Stimulated activated CD8-positive, alpha-beta memory T cell treated with anti-CD3 and anti-CD28 coated beads, Interleukin-15, amount 100 ng/mL, for 24 hours (primary cell): ENCODE measurements at places on chromosomes 3 and 15.

DNA sequence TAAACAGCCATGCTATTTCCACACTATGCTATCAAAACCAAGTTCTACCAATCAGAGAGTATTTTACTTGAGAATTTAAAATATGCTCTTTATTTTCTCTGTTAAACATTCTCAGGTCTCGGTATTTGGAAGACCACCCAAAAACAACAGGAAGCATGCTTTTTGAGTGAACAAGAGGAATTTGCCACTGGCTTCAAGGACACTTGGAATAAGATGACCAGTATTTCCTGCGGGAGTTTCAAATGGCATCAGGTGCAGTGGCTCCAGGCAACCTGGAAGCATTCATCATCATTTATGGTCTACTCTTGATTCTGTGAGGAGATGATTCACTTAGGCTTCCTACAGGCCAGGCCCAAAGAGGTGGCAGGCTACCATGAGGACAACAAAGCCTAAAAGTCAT lies 305.7 kb upstream of the ATP11B start:
- DNase-seq = no peak

DNA sequence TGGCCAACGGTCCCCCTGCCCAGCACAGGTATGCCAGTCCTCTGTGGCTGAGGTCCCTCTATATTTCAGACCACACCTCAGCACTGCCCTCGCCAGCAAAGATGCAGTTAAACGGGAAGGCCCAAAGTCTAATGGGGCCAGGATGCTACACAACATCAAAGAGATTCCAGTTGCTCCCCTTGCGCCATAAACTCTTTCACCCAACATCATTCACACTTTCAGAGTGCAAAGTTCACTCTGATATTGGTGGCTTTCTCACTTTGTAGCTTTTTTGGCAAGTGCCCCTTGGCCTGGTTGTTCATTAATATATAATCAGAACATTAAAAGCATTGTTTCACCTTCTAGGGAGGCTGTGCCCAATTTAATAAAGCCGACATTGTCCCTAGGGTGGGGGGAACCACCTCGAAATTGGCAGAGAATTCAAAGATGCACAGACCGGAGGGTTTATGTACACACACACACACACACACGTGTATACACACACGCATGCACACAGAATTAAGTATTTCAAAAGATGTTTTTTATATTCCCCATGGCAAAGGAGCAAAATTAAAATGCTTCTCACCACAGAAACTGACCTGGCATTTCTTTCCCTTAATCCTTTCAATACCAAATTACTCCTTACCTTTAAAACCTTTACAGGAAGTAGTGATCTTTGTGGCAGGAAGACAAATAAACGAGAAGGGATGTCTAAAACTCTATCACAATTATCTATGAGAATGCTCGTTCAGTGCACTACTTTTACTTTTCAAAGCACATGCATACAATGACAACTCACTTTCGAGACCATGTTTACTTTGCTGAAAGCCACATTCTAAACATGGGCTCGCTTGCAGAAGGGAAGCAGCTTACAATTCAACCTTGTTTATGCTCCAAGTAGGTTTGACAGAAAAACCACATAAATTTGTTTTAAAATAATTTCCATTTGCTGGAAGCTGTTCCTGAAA lies 19.5 kb downstream of the LRIG1 start:
- DNase-seq = no peak

DNA sequence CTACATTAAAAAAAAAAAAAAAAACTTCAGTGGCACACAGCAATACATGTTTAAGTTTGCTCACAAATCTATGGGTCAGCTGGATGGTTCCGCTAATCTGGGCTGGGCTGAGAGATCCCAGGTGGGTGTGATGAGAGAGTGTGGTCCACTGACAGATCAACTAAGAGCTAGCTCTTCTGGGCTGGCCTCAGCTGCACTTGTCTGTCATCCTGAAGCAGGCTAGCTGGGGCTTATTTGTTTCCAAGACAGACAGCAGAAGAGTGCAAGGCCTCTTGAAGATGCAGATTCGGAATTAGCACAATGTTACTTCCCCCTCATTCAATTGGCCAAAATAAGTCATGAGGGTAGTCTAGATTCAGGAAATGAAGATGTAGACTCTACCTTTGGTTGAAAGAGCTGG lies 56.5 kb downstream of the SIDT1 start:
- no peak for DNase-seq

GRCh38 chr3:53046171-53047170 lies 598 bp upstream of the SFMBT1 start:
- peak; percentile 29 for DNase-seq

DNA sequence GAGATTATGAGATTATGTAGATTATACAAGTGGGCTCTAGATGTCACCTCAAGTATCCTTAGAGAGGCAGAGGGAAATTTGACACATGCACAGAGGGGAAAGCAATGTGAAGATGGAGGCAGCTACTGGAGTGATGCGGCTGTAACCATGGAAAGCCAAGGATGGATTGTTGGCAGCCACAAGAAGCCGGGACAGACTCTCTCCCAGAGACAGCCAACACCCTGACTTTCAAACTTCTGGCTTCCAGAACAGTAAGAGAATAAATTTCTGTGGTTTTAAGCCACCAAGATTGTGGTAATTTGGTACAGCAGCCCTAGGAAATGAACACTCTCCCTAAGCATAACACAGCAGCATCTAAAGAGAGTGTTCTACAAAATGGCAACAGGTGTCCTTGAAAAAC lies 34.4 kb upstream of the PRICKLE2 start:
- no peak for DNase-seq

DNA sequence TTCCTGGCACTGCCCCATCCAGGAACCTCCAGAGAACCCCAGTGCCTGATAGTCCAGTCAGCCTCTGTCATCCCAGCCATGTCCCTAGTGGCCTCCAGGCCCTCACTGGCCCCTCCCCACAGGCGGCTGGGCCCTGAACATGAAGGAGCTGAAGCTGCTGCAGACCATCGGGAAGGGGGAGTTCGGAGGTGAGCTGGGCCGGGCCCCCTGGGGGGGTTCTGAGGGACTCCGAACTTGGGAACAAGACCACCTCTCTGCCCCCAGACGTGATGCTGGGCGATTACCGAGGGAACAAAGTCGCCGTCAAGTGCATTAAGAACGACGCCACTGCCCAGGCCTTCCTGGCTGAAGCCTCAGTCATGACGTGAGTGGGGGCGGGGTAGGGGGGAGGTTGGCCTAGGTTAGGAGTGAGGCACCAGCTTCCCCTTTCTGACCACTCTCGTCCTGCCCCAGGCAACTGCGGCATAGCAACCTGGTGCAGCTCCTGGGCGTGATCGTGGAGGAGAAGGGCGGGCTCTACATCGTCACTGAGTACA lies 12.0 kb upstream of the LMAN1L start:
- no peak for DNase-seq

GRCh38 chr3:187750513-187751123 lies 5.3 kb upstream of the BCL6 start:
- DNase-seq = no peak

- no peak for DNase-seq
Observed at GRCh38 chr3:192079098-192079497, 618.1 kb downstream of the PYDC2 start.

GRCh38 chr3:50219285-50219684 lies 14.2 kb downstream of the SLC38A3 start:
- no peak for DNase-seq

GRCh38 chr3:61562042-61562720 lies 810 bp downstream of the PTPRG start:
- DNase-seq = no peak

DNA sequence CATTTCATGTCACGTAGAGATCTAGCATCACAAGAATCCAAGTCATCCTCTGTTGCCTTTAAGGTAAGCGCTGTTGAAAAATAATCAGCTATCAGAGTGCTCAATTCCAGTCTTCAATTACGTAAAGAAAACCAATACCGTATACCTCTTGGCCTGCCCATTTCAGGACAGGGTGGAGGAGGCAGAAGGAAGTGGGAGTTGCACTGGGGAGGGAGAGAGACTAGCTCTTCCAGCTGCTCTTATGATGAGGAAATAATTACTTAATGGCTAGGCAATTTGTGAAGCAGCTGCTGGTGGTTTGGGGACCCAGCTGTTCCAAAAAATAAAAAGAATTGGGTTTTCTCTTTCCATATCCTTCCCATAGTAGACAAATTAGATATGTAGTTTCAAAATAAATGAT lies 365.8 kb upstream of the MCTP2 start:
- no peak for DNase-seq

DNA sequence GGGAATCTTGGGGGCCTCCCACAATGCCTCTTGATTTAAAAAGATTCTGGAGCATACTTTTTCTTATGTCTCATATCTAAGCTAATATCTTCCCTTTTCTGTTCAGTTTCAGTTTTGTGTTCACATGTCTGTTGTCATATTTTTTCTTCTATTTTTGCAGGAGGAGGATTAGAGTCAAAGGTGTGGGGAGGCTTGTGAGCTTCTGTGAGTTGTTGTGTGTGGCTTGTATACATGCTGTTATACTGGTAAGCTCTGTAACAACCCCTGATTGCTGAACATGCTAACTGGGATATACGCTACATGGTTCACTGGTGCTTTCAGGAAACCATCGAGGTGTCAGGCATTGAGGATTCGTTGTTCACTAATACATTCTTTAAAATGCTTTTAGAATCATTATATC lies 83.5 kb downstream of the SLC25A26 start:
- DNase-seq = no peak

GRCh38 chr3:135629701-135630408 lies 335.7 kb upstream of the PPP2R3A start:
- no peak for DNase-seq

DNA sequence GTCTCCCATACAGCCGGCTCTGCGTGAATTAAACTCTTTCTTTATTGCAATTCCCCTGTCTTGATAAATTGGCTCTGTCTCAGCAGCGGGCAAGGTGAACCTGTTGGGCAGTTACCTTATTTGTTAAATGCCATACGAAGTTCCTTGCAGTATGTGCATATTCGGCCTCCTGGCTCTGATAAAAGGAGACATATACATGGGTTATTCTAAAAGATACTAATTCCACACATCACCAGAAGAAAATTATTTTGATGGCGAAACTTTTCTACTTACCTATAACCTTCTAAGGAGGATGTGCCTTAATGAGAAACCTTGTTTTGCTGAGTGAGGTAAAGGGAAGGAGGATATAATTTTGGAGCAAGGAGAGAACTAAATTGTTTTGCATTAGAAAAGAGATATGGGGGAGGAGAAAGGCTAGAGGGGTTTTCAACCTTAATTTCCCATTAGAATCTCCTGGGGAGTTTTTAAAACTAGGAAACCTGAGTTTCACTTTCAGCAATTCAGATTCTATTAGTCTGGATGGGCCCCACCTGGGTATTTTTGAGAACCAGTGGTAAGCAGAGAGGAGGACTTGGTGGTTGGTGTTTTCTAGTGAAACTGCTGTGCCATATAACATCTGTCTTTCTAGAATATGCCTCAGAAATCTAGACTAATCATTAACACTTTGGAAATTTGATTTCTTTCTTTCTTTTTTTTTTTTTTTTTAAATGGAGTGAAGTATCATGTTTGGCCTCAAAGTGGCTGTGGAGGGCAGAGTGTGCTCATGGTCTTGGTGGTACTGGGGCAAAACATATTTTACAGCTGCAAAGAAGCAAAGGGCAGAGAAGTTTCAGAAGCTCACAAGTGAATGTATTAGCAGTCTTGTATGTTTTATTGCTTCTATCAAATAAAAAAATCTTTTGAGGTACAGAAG lies 23.0 kb downstream of the NANOGP8 start:
- DNase-seq = no peak

DNA sequence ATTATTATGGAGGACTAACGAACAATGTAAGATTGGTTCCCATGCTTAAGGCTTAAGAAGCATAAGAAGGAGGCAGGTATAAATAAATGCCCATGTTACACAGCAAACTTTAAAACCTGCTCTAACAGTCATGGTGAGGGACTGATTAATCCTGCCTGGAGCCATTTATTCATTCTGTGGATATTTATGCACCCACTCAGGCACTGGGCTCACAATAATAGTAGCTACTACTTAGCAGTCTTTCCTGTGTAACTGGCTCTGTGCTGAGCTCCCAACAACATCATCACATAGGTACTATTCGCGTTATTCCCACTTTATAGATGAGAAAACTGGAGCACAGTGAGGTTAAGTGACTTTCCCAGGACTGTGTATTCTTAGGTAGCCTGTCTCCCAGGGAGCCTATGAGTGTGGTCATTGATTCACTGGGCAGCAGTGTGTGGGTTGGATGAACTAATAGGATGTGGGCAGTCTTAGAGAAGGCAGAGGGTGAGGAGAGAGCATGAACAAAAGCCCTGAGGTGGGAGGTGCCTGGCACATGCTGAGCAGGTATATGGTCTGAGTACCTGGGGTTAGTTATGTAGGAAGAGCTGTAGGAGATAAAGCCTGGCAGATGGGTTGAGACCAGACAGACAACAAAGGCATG lies 44.1 kb upstream of the UMPS start:
- no peak for DNase-seq

- no peak for DNase-seq
Observed at GRCh38 chr3:186257866-186258265, 104.2 kb downstream of the DGKG start.

DNA sequence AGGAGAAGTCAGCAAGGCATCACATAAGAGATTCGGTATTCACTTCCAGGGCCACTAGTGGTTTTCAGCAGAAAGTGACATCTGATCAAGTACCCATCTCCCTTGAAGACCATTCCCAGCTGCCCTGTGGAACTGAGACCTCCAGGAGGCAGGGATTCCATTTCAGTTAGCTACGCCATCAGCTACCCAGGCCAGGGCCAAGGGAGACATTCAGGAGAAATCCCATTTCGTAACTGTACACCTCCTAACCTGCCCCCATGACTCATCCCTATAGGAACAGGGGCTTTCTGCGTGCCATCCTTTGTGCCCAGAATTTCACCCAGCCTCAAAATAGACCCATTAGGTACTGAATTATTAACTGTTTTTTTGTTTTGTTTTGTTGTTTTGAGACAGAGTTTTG lies 24.7 kb downstream of the SPATA12 start:
- DNase-seq = no peak

DNA sequence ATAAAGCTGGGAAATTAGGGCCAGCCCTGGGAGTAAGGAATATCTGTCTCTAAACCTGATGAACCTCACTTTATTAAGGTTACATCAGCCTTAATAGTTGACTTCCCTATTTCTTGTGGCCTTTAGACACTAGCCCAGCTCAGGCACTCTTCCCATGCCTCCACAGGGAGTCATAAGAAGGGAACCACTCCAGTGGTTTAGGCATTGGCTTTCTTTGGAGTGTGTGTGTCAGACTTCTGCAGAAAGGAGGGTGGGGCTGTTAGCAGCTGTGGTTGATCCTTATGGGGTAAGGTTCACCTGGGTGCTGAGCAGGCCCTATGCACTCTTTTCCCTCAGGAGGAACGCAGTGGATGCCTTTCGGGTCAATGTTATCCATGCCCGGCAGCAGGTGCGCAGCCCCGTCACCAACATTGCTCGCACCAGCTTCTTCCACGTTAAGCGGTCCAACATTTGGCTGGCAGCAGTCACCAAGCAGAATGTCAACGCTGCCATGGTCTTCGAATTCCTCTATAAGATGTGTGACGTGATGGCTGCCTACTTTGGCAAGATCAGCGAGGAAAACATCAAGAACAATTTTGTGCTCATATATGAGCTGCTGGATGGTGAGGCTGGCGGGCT lies 4.0 kb downstream of the AP2M1 start:
- DNase-seq = no peak

- no peak for DNase-seq
Observed at GRCh38 chr15:77489647-77490046, 69.0 kb downstream of the HMG20A start.

GRCh38 chr3:44428910-44429309 lies 48.6 kb downstream of the ZNF445 start:
- DNase-seq = no peak
